ENCODE measurements at places on chromosomes 11 and 22.

DNA sequence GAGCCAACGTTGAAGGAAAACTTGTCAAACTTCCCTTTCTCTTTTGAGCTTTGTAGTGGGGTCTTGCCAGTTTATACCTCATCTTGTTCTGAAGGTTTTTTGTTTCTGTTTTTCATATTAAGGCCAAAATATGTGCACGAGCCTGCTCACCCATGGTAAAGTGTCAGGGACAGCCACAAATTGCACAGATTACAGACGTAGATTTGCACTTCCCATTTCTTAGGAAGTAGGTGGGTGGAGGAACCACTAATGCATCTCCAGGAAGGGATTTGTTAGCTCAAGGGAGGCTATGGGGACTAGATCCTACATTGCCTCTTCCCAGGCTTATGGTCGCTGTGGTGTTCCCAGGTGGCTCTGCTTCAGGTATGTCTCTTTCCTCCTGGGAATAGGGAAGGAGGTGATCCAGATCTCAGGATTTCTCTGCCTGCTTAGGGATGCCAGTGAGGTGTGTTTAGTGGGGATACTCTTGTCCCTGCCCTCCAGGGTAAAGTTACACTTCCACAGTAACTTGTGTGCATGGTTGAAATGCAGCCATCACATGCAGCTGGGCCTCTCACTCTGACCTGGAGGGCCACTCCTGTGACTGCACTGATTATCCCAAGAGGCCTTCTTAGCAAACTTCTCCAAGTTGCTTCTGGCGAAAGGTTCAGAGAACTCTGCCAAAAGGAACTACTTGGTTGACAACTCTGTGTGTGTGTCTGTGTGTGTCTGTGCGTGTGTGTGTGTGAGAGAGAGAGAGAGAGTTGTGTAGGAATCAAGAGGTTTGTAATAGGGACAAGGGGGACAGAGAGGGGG lies 9.8 kb downstream of the PPFIBP2 start:
- DNase-seq: no peak

GRCh38 chr22:45742866-45743450 lies 71.3 kb downstream of the ATXN10 start:
- DNase-seq: no peak

GRCh38 chr11:67698247-67698646 lies 23.8 kb upstream of the ALDH3B2 start:
- DNase-seq: no peak

- no peak for DNase-seq
Observed at GRCh38 chr11:25981998-25982397, 349.9 kb upstream of the ANO3 start.

- peak; percentile 67 for DNase-seq
Observed at GRCh38 chr11:35165423-35166368, 26.7 kb downstream of the CD44 start.

- no peak for DNase-seq
Observed at GRCh38 chr22:36991206-36991605, 28.0 kb downstream of the TST start.
